ACHN (cell line): ENCODE measurements at places on chromosomes 11 and 22.

DNA sequence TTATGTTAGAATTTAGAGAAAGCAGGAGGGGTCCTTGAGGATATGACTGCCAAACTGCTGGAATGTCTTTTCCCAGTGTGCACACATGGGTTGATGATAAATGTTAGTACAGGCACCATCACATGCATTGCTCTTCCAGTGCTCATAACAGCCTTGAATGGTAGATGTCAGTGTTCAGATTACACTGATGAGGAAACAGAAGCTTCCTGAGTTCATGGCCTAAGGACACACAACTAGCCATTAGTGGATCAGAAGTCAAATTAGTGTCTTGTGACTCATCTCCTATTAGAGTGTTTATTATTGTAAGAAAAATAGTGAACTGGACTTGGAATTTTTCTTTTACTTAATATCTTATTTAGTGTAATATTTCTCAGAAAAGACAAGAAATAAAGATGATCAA lies 241.5 kb downstream of the DDX10 start:
- DNase-seq = no peak

DNA sequence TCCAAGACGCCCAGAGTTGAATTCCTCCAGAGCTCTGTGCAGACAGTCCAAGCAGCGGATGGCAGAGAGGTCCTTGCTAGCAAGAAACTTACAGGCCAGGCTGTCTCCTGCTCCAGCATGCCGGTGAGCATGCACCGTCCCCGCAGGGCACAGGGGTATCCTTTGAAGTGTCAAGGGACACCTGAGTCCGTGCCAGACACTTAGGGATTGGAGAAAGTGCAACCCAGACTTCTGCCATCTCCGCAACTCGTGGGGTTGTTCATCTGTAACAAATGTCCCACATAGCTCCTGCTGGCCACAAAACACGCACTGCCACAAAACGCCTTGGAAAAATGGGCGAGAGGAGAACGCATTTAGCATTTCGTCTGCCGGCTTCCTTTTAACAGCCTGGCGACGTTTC lies 13.3 kb downstream of the TSPO start:
- DNase-seq = no peak

GRCh38 chr11:128234143-128234542 lies 353.2 kb downstream of the ETS1 start:
- no peak for DNase-seq

DNA sequence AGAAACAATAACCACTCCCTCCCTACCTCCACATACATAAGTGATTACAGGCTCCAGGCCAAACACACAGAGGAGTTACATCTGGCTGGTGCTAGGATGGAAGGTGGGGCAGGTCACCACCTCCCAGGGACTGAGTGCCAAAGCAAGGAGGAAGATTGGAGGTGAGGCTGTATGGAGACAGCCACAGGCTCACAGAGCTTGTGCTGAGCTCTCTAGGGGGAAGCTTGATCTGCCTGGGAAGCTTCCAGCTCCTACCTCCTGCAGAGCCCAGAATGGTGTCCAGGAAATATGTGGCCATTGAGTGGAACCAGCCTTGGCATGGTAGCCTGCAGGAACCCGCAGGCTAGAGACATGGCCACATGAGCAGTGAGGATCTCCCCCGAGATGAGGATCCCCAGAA lies 3.6 kb upstream of the MED15 start:
- DNase-seq = peak; percentile 64

DNA sequence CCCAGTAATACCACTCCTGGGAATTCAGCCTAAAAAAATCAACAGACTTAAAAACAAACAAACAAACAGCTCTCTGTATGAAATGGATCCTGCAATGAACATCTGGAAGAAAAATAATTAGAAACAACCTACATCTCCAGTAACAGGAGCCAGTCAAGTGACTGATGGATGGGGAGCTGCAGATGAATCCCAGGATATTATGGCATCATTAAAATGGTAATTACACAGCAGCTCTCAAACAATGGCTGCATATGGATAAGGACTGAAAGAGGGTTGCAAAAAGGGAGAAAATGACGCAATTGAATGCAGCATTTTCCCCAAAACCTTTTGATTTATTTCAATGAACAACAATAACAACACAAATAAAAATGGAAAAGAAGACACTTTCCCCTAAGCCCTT lies 4.1 kb downstream of the NPTXR start:
- no peak for DNase-seq

DNA sequence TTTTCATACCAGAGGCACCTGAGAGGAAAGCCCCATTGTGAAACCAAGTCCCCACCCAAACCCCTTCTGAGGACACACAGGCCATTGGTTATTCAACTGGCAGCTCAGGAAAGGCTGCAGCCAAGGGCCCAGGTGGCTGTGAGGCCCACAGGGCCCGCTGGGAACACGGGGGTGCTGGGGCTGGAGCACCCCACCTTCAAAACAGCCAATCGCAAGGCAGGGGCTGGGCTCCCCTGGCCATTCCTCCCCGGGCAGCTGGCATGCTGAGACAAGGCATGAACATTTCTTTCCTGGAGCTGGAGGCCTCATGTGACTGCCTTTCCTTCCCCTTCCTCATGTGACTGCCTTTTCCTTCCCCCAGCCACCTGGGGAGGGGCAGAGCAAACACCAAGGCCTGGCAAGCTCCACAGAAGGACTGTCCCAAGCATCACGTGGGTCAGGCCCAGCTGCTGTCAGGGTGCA lies 76.9 kb downstream of the PIWIL3 start:
- no peak for DNase-seq

GRCh38 chr11:35337136-35337913 lies 82.0 kb downstream of the SLC1A2 start:
- peak; percentile 86 for DNase-seq

DNA sequence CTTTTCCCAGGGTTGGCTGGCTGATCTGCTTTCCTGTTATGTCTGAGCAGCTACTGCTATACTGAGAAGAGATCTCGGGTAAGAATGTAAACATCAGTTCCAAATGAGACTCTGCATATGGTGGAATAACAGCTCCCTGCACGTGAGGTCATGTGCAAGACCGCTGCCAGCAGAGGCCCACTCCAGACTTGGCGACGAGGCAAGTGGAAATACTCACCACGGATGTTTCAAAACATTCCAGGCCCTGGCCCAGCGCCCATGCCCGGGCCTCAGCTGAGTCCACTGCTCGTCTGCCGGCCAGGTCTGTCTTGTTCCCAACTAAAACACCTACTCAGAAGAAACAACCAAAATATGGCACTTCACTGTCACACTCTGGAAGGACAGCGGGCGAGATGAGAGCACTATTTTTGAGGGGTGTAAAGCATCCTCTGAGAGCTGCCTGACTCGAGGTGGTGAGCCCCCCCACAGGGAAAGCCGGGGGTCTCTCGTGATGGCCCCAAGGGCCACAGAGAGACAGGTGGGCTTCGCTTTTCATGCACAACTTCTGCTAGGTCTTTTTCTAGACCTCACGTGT lies 13.1 kb downstream of the IFT27 start:
- DNase-seq = no peak

DNA sequence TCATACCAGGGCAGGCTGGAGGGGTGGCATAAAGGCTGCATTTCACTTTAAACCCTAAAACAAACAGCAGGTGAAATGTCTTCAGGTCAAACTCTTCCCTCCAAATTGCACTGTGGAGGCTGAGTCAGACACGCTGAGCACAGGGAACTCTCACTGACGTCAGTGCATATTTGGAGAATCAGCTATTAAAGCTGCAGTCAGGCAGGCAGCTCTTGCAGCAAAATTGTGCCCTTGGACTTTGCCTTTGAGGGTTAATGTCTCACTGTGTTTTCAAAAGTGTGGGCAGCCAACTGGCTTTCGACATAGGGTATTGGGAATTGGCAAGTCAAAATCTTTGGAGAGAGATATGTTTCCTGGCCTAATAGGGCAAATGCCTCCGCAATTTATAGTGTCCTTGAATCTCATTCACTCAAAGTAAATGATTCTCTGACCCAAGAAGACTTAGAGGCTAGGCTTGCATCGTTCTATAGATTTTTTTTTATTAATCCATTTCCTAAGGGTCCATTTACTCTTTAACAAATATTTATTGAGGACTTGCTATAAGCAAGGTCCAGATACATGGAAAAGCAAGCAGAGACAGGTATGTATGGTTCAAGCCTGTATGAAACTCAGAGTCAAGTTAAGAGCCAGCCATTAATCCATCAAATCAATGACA lies 27.7 kb upstream of the SMCO4 start:
- DNase-seq = peak; percentile 42

GRCh38 chr11:33996498-33997454 lies 54.8 kb upstream of the CAPRIN1 start:
- DNase-seq = peak; percentile 68
